ENCODE measurements at places on chromosomes 12 and 14. TPM values are rescaled to one million over a fixed set of nuclear protein-coding genes. Genes with fewer than 3 reads are reported as not detected.

DENND5B gene
- polyA plus RNA-seq: 6.3 TPM

PPFIA2 gene
- 16.4 TPM for polyA plus RNA-seq

SLC35E3 gene
- 10.5 TPM for polyA plus RNA-seq

RNF212B gene
- polyA plus RNA-seq: not detected

GPR84 gene
- polyA plus RNA-seq: 0.56 TPM

BATF gene
- polyA plus RNA-seq: 0.64 TPM

TAS2R8 gene
- not detected for polyA plus RNA-seq

EIF2B1 gene
- polyA plus RNA-seq: 36.2 TPM

RAPGEF3 gene
- polyA plus RNA-seq: 1.4 TPM

TC2N gene
- polyA plus RNA-seq: 3.8 TPM

Data from adrenal gland (tissue), 19 donors.